ENCODE measurements at places on chromosomes 3 and 15.

DNA sequence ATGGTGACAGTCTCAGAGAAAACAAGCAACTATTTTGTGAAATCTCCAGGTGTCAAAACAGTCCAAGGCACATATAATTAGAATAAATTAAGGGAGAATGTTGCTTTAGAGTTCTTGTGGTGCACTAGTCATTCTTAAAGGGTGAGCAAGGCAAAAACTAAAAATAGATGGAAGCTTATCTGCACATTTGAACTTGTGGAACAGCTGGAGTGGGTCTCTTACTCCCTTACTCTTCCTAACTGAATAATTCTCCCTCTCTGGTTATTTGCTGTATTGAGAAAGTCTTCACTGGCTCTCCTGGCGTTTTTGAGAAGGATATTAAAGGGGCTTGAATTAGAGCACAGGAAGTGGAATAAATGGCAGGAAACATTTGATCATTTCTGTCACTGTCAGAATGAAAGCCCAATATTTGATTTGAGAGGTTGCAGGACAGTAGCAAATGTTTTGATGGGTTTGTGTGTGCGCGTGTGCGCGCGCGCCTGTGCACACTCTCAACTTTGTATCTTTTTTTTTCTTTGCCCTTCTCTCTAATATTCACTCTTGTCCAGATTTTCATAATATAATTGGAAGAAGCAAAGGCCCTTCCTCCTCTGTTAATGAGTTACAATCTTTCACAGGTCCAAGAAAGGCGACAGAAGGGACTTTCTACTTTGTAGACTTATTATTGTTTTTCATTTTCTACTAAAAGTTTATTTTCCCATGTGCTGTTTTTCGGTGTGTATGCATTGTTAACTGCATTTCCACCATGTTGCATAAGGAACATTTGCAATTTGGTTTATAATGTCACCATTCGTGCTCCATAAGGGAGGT is 40.9 kb downstream of the AKAP13 start:
- H3K36me3 ChIP-seq, result no peaks in the 10 kb centered on the region
- H3K4me3 ChIP-seq, result no peak overlapping the region
- no peaks in the 10 kb centered on the region for H3K27me3 ChIP-seq
- no peak overlapping the region for H3K27ac ChIP-seq
- no peak for DNase-seq

DNA sequence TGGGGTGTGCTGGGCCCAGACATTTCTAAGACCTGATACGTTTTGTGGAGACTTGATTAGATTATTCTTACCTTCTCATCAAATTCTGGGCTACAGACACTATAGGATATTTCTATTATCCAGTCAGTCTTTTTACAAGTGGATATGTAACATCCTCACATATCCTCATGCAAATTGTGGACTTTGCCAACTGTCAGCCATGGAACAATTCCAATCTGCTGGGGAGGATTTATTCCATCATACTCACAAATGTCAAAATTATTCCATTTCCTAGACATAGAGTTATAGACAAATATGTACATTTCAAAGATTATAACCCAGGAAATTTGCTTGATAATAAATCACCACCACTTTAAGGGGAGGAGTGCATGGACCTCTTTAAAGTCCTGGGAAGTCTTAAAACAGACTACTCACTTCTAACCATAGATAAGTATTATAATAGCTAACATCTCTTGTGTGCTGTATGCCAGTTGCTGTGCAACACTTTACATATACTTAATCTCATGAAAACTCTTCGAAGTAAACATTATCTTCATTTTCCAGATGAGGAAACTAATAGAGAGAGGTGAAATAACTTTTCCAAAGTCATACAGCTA is 44.4 kb downstream of the CADPS start:
- no peak overlapping the region for H3K27ac ChIP-seq
- H3K36me3 ChIP-seq, result no peaks in the 10 kb centered on the region
- H3K4me3 ChIP-seq, result no peak overlapping the region
- H3K27me3 ChIP-seq, result no peaks in the 10 kb centered on the region
- H3K4me1 ChIP-seq, result no peaks in the 10 kb centered on the region
- DNase-seq, result no peak

GRCh38 chr3:38099518-38099917 is 37.4 kb downstream of the ACAA1 start:
- DNase-seq, result no peak
- no peak overlapping the region for H3K27ac ChIP-seq
- no peaks in the 10 kb centered on the region for H3K27me3 ChIP-seq

GRCh38 chr15:39130556-39131379 is 450.1 kb upstream of the THBS1 start:
- H3K27me3 ChIP-seq, result no peaks in the 10 kb centered on the region
- H3K36me3 ChIP-seq, result no peaks in the 10 kb centered on the region
- no peak overlapping the region for H3K27ac ChIP-seq
- no peak for DNase-seq
- no peak overlapping the region for H3K4me3 ChIP-seq

GRCh38 chr15:28260722-28261121 is 61.3 kb downstream of the HERC2 start:
- H3K27me3 ChIP-seq, result no peaks in the 10 kb centered on the region
- H3K4me3 ChIP-seq, result no peak overlapping the region
- no peak overlapping the region for H3K27ac ChIP-seq

GRCh38 chr3:194382892-194383223 is 13.3 kb upstream of the LRRC15 start:
- H3K4me1 ChIP-seq, result no peaks in the 10 kb centered on the region
- no peak overlapping the region for H3K27ac ChIP-seq

Data from tibial nerve (tissue), 4 donors.